ENCODE measurements at places on chromosomes 11 and 22. TPM values are rescaled to one million over a fixed set of nuclear protein-coding genes. Genes with fewer than 3 reads are reported as not detected.

KCNJ1 gene
- total RNA-seq: not detected

SLN gene
- total RNA-seq: not detected

FLRT1 gene
- not detected for total RNA-seq

COPB1 gene
- 95.2 TPM for total RNA-seq

CAVIN3 gene
- total RNA-seq: 53.1 TPM

CADM1 gene
- total RNA-seq: 48.4 TPM

OR52L1 gene
- total RNA-seq: not detected

CCS gene
- total RNA-seq: 27.5 TPM

UPK3A gene
- not detected for total RNA-seq

OR2AG2 gene
- 3.6 TPM for total RNA-seq

CDC42EP2 gene
- 13.4 TPM for total RNA-seq

ROM1 gene
- 11.5 TPM for total RNA-seq

RAG2 gene
- total RNA-seq: not detected

CRYBB2 gene
- total RNA-seq: not detected

HBG1 gene
- total RNA-seq: not detected

NXPE2 gene
- not detected for total RNA-seq

NAP1L4 gene
- 167 TPM for total RNA-seq

TCN2 gene
- 36.7 TPM for total RNA-seq

DDX25 gene
- total RNA-seq: not detected

TRIM51 gene
- total RNA-seq: not detected

PRPF19 gene
- 56.0 TPM for total RNA-seq

OR8H2 gene
- total RNA-seq: not detected

OR51B5 gene
- total RNA-seq: 0.32 TPM

A4GALT gene
- 32.8 TPM for total RNA-seq

CNTF gene
- total RNA-seq: 1.6 TPM

PIK3IP1 gene
- 109 TPM for total RNA-seq

GDPD4 gene
- total RNA-seq: not detected

DYNC2H1 gene
- total RNA-seq: 46.2 TPM

FAR1 gene
- 46.1 TPM for total RNA-seq

OR8G1 gene
- total RNA-seq: not detected

DERL3 gene
- 0.48 TPM for total RNA-seq

NXPE4 gene
- total RNA-seq: 0.66 TPM

SPON1 gene
- 133 TPM for total RNA-seq

APOBEC3H gene
- total RNA-seq: 0.32 TPM

MS4A1 gene
- total RNA-seq: 1.5 TPM

SEPTIN3 gene
- total RNA-seq: 2.2 TPM

TP53I11 gene
- total RNA-seq: 30.7 TPM

APOBEC3B gene
- 0.33 TPM for total RNA-seq

SNRPD3 gene
- total RNA-seq: 124 TPM

CCDC134 gene
- 4.0 TPM for total RNA-seq

RRAS2 gene
- total RNA-seq: 58.1 TPM

TUG1 gene
- 84.9 TPM for total RNA-seq

OVOL1 gene
- total RNA-seq: not detected

KIF18A gene
- 0.33 TPM for total RNA-seq

SRPRA gene
- 90.6 TPM for total RNA-seq

CREB3L1 gene
- 1.6 TPM for total RNA-seq

FHIP1B gene
- 34.7 TPM for total RNA-seq

OR4D5 gene
- total RNA-seq: not detected

EHF gene
- total RNA-seq: 132 TPM

MALAT1 gene
- total RNA-seq: 18,959 TPM

GAL gene
- 0.64 TPM for total RNA-seq

MS4A15 gene
- total RNA-seq: not detected

GRK3 gene
- 16.7 TPM for total RNA-seq

FAM89B gene
- total RNA-seq: 37.4 TPM

MMP27 gene
- 2.1 TPM for total RNA-seq

RAB36 gene
- total RNA-seq: 1.3 TPM

CSNK2A3 gene
- total RNA-seq: 1.0 TPM

CARNS1 gene
- 0.66 TPM for total RNA-seq

OR5A1 gene
- not detected for total RNA-seq

CPT1A gene
- total RNA-seq: 22.2 TPM
